CD4-positive, alpha-beta T cell treated with Interleukin-6 at 100 ng/mL for 8 hours (primary cell): ENCODE measurements at places on chromosomes 2 and 18.
A peak's percentile ranks its signal among the peaks of the same experiment; 100 is the strongest.

DNA sequence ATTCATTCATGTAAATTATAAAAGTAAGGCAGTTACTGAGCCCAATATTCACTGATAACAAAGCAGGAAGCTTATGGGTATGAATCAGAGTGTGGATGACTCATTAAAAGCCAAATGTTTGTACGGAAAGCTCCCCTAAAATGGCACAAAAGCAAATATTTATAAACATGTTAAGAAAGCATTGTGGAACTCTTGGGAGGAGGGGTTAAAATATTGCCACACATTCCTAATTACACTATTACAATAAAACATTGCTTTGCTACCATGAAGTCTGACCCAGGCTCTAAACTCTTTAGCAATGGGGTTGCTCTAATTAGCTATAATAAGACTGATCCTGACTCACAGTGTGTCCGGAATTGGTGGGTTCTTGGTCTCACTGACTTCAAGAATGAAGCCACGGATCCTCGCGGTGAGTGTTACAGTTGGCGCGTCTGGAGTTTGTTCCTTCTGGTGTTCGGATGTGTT is 110.9 kb downstream of the NAB1 start:
- no peak for DNase-seq

DNA sequence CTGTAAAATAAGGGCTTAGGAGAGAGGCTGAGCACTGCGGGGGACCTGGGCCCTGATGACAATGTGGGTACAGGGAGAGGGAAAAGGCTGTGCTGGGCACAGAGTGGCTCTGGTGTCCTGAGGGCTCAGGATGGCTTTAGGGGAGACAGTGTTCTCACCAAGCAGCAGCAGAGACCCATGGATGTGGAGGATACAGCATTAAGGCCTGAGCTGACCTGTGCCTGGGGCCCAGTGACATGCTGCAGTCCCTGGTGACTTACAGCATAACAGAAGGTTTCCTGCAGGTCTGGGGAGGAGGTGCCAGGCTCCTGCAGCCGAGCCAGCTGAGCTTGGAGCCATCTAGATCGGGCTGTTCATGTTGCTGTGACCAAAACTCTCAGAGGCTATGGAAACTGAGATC is 191.3 kb upstream of the SMAD2 start:
- no peak for DNase-seq

DNA sequence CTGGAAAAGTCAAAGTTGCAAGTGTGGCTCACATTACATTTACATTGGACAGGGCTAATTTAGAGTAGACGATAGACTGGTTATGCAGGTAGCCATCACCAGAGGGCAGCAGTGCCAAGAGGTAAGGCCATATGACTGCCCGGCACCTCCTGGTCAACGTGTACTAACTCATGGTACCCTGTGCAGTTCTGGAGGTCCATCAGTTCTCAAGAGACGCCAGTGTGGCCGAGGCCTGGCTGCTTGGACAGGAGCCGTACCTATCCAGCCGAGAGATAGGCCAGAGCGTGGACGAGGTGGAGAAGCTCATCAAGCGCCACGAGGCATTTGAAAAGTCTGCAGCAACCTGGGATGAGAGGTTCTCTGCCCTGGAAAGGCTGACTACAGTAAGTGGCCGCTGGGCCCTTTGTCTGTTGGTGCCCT is 65.8 kb upstream of the EML6 start:
- peak; percentile 7 for DNase-seq

- DNase-seq, result peak; percentile 73
These were observed at the start of gene ZNF514 for GRCh38 chr2:95159690-95160449. Gene ZNF514, minus strand, starts transcription at chr2:95159848. Its CDS starts 6,595 bp downstream, at chr2:95153253.

- no peak for DNase-seq
These were observed 39.5 kb upstream of the FHL2 start for GRCh38 chr2:105438104-105438929.

- DNase-seq, result no peak
These were observed 566.9 kb downstream of the PLCL1 start for GRCh38 chr2:198371329-198371728.

- DNase-seq, result no peak
These were observed 25.3 kb upstream of the RFX8 start for GRCh38 chr2:101500180-101500579.

GRCh38 chr2:10254373-10255188 is 48.1 kb upstream of the HPCAL1 start:
- no peak for DNase-seq

DNA sequence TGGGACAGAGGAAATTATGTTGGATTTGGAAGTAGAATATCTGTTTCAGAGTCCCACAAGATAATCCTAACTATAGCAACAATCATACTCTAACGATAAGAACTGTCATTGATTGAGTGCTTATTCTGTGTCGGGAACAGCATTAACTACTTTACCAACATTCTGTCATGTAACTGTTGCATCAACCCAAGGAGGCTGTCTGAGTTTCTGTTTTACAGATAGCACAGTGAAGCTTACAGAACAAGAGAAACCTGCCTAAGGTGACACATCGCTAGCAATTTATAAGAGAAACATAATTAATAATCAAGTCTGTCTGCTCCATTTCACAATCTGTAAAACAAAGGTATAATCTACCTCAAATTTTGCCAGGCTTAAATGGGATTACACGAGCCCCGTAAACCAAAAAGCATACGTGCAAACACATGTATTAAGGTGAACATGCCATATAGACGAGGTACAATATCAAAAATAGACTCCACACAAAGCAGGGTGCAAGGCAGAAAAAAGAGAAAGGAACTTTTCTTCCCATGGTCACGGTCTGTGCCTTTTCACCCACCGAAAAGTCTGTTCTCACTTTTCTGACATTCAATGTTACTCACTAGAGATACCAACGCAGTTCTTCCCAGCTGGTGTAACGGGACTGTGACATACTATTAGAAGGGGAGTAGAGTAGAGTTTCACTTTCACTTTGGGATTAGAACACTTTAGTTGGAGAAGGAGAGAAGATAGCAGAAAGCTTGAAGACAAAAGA is 37.2 kb upstream of the SLC8A1 start:
- DNase-seq, result no peak

- no peak for DNase-seq
These were observed 115.8 kb downstream of the TTC27 start for GRCh38 chr2:32743480-32744236.

- no peak for DNase-seq
These were observed 44.3 kb downstream of the MOGAT1 start for GRCh38 chr2:222715742-222716141.

GRCh38 chr2:75491129-75491753 is 69.5 kb downstream of the EVA1A start:
- no peak for DNase-seq

GRCh38 chr2:235587202-235587601 is 93.4 kb downstream of the AGAP1 start:
- no peak for DNase-seq

- DNase-seq, result no peak
These were observed 120.1 kb downstream of the IRS1 start for GRCh38 chr2:226679389-226680065.

GRCh38 chr2:70088598-70089219 is 1.4 kb downstream of the PCBP1 start:
- DNase-seq, result no peak

DNA sequence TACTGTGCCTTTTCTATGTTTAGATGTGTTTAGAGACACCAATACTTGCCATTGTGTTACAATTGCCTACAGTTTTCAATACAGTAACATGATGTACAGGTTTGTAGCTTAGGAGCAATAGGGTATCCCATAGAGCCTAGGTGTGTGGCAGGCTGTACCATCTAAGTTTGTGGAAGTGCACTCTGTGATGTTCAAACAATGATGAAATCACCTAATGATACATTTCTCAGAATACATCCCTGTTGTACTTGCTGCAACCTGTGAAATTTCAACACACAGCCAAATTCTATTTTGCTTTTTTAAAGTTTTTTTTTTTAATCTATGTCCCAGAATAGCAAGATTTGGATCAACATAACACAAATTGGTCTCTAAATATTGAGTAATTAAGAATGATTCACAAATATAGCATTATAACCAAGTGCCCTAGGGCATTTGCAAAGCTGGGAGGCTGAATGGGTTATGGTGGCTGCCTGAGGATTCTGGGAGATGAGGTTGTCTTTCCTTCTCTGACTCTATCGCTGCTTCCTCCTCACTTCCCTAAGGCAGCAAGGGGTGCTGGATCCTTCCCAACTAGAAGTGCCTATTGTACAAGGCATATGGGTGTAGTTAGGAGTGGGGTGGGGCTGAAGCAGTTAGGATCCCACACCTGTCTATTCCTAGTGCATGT is 78.3 kb downstream of the SKA1 start:
- DNase-seq, result no peak

DNA sequence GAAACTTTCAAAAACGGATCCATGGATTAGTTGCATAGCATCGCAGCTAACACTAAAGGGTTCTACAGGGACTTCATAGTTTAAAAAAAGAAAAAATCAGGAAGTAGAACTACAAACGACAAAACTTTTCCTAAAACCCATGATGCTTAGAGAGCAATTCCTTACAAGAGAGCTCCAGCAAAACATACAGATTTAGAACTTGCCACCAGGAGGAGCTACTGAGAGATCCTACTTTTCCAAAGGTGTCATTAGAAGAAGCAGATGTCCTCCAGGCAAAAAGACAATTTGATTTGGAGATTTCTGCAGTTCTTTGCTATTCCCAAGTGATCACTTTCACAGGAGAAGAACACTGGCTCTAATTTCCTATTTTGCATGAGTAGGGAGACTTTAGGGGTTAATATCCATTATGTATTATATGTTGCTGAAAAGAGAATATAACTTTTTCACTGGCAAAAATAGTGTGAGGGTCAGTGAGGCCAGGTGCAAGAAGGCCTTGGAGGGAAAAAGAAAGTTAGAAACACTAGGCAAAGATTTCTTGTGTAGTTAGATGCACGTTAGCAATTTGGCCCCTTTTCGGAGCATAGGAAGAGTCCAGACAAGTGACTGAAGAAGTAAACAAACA is 436.2 kb downstream of the SUCLG1 start:
- no peak for DNase-seq

GRCh38 chr2:64311948-64312621 is 141.9 kb upstream of the LGALSL start:
- DNase-seq, result no peak

DNA sequence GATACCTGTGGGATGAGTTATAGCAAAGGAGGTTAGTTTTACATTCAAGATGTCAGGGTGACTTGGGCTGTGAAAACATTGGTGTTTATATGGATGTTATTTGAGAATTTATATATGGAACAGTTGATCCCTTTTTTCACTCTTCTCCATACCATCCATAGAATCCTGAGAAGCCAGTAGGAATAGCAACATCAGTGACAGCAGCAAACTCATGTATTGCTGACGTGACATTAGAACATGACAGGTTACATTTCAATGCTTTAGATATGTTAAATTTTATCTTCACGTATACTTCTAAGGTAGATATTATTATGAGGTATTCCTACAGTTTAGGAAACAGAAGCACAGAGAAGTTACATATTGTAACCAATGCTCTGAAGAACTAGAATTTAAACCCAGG is 745.2 kb upstream of the GCFC2 start:
- DNase-seq, result no peak

DNA sequence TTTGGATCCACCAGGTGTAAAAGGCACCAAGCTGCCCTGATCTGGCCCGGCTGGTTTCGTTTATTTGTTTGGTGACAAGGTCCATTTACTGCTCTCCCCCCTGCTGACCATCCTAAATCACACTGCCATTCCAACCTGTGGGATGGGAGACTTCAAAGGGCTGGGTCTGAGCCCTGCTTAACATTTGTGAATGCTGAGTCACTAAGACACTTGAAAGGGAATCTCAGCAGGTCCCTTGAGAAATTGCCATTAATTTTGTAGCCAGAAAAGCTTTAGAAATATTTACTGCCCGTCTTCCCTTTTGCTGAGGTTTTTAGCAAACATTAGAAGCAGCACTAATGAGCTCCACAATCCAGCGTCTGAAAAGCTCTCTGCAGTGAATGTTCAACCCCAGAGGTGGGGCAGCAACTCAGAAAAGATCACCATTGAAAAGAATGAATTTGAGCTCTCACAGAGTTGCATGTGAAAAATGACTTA is 133.8 kb downstream of the ARL4C start:
- no peak for DNase-seq
